Left cardiac atrium (tissue), 4 donors: ENCODE measurements at places on chromosomes 16 and 17. TPM values are rescaled to one million over a fixed set of nuclear protein-coding genes. Genes with fewer than 3 reads are reported as not detected.

DNA sequence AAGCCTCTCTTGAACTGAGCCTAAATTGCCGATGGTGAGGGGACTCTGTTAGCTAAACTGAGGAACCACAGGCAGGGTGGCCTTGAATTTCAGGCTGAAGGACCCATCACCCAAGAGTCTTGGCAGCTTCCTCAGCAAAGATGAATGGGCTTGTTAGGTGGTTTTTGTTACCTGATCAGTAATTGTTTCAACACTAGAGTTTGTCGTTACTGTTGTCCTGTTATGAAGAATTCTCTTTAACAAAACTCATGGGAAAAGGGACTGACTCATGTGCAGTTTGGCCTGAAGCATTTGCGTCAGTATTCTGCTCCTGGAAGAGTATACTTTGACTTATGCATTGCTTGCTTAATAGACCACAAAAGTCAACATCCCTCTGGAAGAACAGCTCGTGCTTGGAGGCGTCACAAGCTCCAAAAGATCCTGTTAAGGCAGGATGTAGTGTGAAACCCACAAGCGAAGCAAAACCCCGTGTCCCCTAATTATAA lies 206.0 kb downstream of the IRX3 start:
- no peak for DNase-seq

CLEC10A gene
- 13.4 TPM for total RNA-seq

SHISA9 gene
- 0.44 TPM for total RNA-seq

- DNase-seq, result no peak
These were observed 30.2 kb downstream of the TANC2 start for GRCh38 chr17:62996221-62996620.

DNA sequence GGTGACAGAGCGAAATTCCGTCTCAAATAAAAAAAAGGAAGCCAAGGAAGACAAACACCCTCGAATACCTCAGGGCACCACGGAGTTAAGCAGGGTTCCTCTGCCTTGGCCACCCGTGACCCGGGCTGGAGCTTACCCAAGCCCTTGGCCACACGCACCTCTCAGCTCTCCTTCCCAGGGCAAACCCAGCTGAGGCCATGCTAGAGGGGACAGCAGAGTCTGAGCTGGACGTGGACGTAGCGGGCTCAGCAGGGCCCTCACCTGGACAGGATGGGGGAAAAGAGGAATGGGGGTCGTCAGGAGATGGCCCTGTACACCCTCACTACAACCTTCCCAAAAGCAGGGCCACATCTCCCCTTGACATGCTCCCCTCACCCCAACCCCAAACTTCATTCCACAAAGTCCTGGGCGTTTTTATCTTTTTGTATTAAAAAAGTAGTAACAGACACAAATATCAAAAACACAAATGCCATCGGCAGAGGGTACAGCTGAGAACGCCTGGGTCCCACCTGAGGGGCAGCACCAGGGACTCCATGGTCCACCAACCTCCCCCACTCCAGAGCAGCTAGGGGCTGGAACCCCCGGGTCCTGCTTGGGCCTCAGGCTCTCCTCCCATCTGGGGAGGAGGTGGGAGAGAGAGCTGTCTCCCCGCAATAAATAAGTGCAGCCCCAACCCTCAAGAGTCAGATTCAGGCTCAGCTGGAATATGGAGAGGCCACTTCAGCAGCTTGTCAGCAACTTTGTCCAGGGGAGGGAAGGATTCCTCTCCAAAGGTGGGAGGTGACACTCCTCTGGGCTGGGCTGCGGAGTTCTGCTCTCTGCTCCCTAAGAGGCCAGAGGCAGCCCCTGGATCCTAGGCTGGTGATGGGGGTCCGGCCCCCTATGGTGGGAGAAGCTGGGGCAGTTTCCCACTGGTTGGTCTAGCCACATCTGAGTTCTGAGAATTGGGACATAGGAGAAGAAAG lies 11.9 kb downstream of the PER1 start:
- peak; percentile 42 for DNase-seq
